ENCODE measurements at places on chromosomes 3 and 15. TPM values are rescaled to one million over a fixed set of nuclear protein-coding genes. Genes with fewer than 3 reads are reported as not detected.

Gene SEMA3F
- total RNA-seq: 7.5 TPM

Gene NRROS
- 7.5 TPM for total RNA-seq

Gene IGF2BP2
- total RNA-seq: 14.7 TPM

GRCh38 chr15:96670389-96670788, 339.9 kb downstream of the NR2F2 start:
- H3K4me3 ChIP-seq: no peak overlapping the region
- no peaks in the 10 kb centered on the region for H3K36me3 ChIP-seq
- H3K4me1 ChIP-seq: no peaks in the 10 kb centered on the region
- no peak overlapping the region for H3K27ac ChIP-seq
- H3K27me3 ChIP-seq: no peaks in the 10 kb centered on the region
- no peak for DNase-seq

DNA sequence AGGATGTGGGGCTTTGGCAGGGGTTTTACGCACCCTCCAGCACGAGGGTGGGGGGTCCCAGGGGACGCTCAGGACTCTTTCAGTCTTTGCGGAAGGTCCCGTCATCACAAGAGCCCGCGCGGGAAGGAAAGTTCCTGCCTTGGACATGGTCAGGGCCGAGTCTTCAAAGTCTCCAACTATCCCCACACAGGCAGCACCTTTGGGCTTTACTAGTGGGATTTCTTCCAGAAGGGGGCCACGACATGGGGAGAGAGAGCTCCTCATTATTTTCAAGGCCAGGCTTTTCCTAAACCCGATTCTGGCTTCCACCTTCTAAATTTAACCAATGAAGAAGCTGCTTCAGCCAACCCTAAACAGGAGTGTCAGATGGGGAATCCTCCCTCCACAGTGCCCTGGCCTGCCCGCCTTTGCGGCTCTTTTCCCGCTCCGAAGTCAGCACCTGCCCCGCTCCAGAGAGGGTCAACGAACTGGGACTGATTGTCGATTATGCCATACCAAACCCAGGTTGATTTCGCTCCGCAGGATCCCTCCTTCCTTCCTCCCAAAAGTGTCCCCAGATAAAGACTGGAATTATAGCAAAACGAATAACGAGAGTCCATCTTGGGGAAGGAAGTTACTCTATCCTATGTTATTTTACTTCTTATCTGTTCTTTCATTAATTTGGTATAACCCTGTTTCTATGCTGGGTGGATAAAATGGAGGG, 11.0 kb downstream of the SHOX2 start:
- H3K36me3 ChIP-seq: no peaks in the 10 kb centered on the region
- H3K27me3 ChIP-seq: peaks cover 74% of the 10 kb centered on the region
- no peak for DNase-seq
- no peak overlapping the region for H3K27ac ChIP-seq
- H3K4me3 ChIP-seq: no peak overlapping the region
